ENCODE measurements at places on chromosomes 1 and 21. TPM values are rescaled to one million over a fixed set of nuclear protein-coding genes. Genes with fewer than 3 reads are reported as not detected.

The ANXA9 gene
- total RNA-seq: under 0.01 TPM

The TRIM45 gene
- total RNA-seq: 1.4 TPM

The NLRP3 gene
- 0.36 TPM for total RNA-seq

The ZMYND12 gene
- total RNA-seq: 0.88 TPM

The DRAXIN gene
- under 0.01 TPM for total RNA-seq

Measured in osteoblast (primary cell).